ENCODE measurements at places on chromosomes 2 and 18.
A peak's percentile ranks its signal among the peaks of the same experiment; 100 is the strongest.

- DNase-seq = no peak
These were observed 6.8 kb downstream of the PKP4 start for GRCh38 chr2:158463496-158464095.

DNA sequence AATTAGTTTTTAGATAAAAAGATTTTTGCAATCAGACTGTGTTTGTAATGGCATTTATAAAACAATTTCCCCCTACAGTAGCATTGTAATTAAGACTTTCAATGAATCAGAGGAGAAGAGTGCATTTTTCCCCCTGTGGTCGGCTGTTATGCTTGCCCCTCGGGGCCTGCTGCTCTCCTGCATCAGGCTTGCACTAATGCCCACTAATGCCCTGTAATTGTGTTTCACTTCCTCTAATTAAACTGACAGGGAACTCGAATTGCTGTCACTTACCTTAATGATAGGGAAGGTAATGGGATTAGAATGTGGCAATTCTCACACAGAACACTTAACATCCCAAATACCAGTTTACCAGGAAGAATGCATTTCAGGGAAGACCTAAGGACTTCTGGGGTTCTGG is 61.2 kb upstream of the LRRTM1 start:
- DNase-seq = peak; percentile 86

DNA sequence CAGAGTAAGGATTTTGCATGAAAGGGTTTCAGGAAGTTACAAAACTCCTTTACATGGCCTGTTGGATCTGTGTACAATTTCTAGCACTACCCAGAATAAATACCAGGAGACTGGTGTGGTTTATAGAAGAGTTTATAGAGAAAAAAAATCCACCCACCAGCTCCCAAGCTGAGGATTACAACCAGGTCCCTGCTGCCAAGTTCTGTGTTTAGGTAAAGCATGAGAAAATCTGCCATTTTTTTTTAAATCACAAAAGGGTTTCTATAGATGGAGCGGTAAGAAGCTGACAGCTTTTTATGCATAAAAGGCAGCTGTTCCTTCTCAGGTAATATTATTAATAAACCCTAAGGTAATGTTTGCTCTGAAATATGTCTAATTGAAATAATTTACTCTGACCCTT is 545.4 kb upstream of the ZEB2 start:
- DNase-seq = no peak

DNA sequence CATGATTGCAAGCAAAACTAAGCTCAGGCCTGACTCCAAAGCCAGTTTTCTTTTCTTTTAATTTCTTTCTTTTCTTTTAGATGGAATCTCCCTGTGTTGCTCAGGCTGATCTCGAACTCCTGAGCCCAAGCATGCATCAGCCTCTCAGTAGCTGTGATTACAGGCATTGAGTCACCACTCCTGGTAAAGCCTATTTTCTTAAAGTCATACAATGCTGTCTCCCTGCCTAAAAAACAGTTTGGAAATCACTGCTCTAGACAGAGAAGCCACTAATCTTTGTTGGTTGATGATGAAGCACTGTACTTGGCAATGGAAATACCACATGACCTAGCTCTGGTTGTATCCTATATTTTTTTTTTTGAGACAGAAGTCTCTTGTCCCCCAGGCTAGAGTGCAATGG is 33.1 kb upstream of the ZNF532 start:
- DNase-seq = no peak

GRCh38 chr2:9249020-9249800 is 42.6 kb downstream of the ASAP2 start:
- DNase-seq = no peak

GRCh38 chr2:151845884-151846283 is 17.7 kb upstream of the ARL5A start:
- no peak for DNase-seq

DNA sequence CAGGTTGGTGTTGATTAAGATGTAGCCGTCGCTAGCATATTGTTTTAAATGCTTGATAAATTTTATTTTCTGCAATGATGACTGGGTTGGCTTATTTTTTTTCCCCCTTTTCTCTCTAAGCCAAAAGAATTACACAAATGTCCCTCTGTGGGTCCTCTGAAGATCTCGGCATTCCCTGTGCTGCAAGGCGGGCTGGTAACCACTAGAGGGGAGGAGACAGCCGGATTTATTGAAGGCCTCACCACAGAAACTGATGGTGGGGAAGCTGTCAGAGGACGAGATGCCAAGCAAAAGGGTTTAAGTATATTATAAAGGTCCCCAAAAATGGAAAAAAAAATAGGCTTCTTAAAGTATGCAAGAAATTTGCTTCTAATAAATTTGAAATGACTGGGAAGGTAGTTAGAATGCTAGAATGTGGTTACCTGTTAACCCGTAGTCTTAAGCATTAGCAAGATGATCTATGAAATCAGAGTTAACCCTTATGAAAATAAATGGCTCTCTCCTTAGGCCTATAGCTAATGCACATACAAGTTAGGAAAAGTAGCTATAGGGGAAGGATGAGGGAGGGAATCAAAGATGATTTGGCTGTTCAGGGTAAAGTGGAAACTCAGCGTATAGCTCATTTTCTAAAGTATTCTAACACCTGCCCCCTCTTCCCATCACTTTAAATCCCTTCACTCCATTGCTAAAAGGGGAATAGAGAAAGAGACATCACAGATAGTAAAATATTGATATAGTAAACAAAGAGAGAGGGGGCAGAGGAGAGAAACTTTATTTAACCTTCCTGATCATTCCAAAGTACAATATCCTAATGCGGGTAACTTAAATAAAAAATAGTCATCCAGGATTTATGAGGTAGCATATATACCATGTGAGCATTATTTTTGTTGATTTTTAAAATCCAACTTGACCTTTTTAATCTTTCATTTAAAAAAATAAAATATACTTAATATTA is 894.5 kb upstream of the POU3F3 start:
- peak; percentile 49 for DNase-seq

DNA sequence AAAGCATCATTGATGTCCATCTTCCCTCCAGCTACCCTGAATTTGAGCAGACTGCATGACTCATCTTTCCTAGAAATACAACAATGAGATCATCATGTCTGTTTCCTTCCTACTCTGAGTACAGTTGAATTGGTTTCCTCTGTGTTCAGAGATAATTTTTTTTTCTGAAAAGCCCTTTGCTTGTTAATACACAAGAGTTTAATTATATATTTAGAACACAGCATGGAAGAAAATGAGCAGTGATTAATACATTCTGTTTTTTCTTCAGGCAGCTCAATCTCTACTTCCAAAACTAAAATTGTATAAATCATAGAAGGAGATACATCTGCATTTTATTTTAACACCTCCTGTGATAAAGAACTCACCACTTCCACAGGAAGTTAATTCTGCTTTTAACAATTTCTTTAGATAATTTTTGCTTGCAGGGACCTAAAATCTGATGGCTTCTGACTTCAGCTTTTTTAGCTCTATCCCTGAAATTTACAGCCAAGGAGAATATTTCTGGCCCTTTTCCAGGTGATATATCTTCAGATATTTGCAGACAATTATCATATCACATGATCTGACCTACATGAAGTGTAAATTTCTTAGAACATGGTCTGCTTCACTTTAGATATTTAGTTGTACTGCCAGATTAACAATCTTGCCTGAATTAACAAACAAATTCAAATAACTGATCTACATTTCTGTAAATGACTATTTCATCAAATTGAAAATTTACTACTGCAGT is 249.0 kb downstream of the TRIB2 start:
- no peak for DNase-seq

- no peak for DNase-seq
These were observed 15.5 kb downstream of the ADRA2B start for GRCh38 chr2:96100893-96101304.

- no peak for DNase-seq
These were observed 60.1 kb upstream of the KIF5C start for GRCh38 chr2:148814860-148815419.

DNA sequence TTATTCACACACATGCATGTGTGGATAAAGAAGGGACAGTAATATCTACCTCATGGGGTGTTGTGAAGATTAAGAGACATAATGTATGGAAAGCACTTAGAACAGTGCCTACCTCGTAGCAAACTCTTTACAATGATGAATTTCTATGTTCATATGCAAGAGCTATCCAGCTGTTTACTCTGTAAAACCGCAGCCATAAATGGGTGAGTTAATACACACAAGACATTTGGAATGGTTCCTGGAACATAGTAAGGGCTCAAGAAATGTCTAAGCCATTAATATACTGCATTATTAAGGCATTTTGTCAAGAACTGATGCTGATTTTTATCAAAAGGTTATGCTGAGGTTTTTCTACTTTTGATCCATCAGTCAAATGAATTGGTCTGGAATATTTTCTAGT is 1076.2 kb downstream of the TSN start:
- DNase-seq = no peak

GRCh38 chr2:11750422-11750821 is 4.0 kb downstream of the LPIN1 start:
- DNase-seq = no peak

- DNase-seq = no peak
These were observed 101.7 kb upstream of the MSH2 start for GRCh38 chr2:47301277-47301618.

GRCh38 chr18:6547476-6547875 is 132.8 kb upstream of the L3MBTL4 start:
- no peak for DNase-seq

- DNase-seq = no peak
These were observed 240.2 kb upstream of the SLC14A2 start for GRCh38 chr18:45374878-45375630.

GRCh38 chr2:133888621-133889219 is 320.5 kb upstream of the NCKAP5 start:
- no peak for DNase-seq

- no peak for DNase-seq
These were observed 20.7 kb downstream of the B3GNT2 start for GRCh38 chr2:62216616-62217015.

- DNase-seq = no peak
These were observed 409.5 kb upstream of the GCFC2 start for GRCh38 chr2:76120176-76120575.

DNA sequence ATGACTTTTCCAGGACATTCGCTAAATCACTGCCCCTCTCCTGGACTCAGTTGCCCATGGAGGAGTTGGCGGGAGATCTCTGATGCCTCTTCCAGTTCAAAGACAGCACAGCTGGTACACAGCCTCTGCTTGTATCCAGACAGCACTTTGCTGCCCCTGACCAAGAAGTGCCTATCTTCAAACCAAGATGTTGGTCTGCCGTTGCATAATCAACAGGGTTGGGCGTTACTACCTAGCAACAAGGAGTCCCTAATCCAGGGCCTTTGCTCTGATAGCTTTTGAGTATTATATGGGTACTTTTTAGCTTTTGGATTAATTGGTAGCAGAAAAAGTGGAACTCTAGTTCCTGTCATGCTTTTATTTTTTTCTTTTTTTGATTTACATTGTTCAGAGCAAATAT is 166.6 kb downstream of the FAM210A start:
- DNase-seq = no peak

- DNase-seq = peak; percentile 72
These were observed 74.5 kb downstream of the MRPS9 start for GRCh38 chr2:105112345-105112744.

GRCh38 chr18:9404565-9405060 is 70.0 kb downstream of the TWSG1 start:
- no peak for DNase-seq

DNA sequence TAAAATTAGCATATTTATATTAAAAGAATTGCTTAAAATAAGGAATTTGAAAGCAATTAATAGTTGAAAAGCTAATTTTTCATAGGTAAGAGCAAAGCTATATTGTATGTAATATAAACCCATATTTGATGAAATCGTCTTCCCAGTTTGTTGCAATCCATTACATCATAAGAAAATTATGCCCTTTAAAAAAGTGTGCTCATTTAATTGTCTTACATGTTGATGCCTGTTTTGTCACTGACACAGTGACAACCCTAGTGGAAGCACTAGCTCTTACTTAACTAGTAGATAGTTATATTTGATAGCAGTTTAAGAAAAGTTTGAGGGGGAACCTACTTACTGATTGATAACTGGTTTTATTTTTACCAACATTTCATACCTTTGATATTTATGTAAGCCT is 30.0 kb upstream of the IL18RAP start:
- no peak for DNase-seq

GRCh38 chr2:226882606-226883005 is 46.8 kb downstream of the RHBDD1 start:
- DNase-seq = no peak

- no peak for DNase-seq
These were observed 42.6 kb upstream of the ROCK2 start for GRCh38 chr2:11387100-11387390.

GRCh38 chr18:51559198-51559901 is 361.9 kb upstream of the MEX3C start:
- DNase-seq = no peak

DNA sequence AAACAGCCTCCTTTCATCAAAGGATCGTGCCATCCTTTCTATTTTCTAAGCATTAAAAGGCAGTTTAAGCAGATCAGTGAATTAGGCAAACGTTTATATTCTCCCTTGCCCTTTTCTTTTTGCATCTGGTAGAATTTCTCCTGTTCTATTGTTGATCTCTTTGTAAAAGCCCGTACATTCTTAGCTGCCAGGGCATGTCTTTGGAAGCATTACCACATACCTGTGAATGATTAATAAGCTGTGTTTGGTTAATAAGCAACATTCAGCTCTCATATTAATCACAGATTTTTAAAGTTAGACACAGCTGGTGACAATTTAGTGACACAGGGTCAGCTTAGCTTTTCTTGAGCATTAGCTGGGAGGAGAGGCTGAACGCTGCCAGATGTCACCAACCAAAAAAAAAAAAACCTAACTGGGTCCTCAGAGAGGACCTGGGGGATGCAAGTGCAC is 33.8 kb upstream of the CYP1B1 start:
- DNase-seq = peak; percentile 88

DNA sequence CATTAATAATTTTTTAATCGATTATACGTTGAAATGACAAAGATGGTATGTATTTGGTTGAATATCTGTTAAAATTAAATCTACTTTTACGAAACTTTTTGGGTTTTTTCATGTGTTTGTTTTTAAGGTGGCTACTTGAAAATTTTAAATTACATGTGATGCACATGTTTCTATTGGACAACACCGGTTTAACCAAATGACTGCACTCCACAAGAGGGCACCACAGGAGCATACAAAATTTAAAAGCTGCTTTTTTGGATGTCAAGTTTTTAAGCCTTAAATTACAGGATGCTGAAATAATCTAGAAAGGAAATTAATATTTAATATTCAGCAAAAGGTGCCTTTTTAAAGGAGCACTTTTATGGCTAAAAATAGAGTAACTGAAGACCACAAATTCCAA is 98.7 kb downstream of the ACVR1 start:
- DNase-seq = peak; percentile 60

- no peak for DNase-seq
These were observed 124.8 kb upstream of the EML6 start for GRCh38 chr2:54598347-54599325.

GRCh38 chr2:176001916-176002687 is at the start of gene LNPK:
TSS of gene LNPK (minus strand) at chr2:176002267. CDS start at chr2:175995584, 6,683 bp downstream.
- peak; percentile 89 for DNase-seq

GRCh38 chr2:191421950-191422349 is 176.7 kb downstream of the MYO1B start:
- DNase-seq = no peak

DNA sequence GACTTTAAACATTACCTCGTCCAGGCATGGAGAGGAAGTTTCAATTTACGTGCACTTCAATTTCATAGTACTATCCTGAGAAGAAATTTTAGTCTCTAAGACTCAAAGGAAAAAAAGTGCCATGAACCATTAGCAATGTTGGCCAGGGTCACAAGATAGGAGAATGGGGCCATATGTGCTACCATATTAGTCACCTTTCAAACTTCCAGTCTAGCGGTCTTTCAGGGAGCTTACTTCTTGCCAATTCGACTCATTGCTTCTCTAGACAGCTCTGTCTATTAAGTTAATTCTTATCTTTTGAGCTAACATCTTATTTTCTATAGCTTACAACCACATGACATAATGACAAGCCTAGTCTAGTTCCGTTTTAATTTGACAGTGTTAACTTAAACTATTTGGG is 129.1 kb downstream of the ANKRD44 start:
- DNase-seq = no peak

Data from NCI-H524 (cell line).